ENCODE measurements at places on chromosomes 2 and 18.
A peak's percentile ranks its signal among the peaks of the same experiment; 100 is the strongest.

- no peak for DNase-seq
Observed at GRCh38 chr2:197799068-197799467, 5.3 kb upstream of the PLCL1 start.

GRCh38 chr2:216090369-216090786 lies 8.7 kb downstream of the TMEM169 start:
- no peak for DNase-seq

GRCh38 chr2:197416268-197416667 lies 18.6 kb downstream of the SF3B1 start:
- DNase-seq, result no peak

DNA sequence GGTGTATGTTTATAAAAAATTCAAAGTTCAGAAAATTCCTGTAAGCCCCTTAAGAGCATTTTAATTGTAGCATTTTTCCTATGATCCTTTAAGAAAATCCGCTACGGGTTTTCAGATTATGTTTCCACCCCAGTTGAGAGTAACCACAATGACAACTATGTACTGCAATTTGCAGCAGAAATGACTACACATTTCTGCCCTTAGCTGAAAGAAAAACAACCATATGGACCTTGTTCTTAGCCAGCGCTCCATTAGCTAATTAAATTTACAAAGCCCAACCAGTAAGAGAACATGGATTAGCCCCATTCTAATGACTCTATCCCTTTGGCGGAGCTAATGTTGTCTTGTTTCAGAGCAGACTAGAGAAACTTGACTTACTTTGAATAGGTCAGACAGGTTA lies 247.6 kb downstream of the SLC8A1 start:
- DNase-seq, result no peak

DNA sequence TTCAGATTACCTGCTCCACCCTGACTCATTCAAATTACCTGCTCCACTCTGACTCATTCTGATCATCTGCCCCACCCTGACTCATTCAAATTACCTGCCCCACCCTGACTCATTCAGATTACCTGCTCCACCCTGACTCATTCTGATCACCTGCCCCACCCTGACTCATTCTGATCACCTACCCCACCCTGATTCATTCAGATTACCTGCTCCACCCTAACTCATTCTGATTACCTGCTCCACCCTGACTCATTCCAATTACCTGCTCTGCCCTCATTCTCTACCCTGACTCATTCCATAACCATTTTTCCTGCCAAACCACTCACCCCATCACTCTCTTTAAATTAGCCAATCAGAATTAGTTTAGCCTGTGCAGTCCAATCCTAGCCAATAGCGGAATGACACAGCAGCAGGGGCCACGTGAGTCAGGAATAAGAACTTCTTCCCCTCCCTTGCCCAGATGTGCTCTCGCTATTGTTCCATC lies 26.2 kb downstream of the CFAP53 start:
- DNase-seq, result no peak

- no peak for DNase-seq
Observed at GRCh38 chr2:40346535-40347354, 105.1 kb downstream of the SLC8A1 start.

- no peak for DNase-seq
Observed at GRCh38 chr2:70789304-70790135, 923 bp downstream of the FIGLA start.

DNA sequence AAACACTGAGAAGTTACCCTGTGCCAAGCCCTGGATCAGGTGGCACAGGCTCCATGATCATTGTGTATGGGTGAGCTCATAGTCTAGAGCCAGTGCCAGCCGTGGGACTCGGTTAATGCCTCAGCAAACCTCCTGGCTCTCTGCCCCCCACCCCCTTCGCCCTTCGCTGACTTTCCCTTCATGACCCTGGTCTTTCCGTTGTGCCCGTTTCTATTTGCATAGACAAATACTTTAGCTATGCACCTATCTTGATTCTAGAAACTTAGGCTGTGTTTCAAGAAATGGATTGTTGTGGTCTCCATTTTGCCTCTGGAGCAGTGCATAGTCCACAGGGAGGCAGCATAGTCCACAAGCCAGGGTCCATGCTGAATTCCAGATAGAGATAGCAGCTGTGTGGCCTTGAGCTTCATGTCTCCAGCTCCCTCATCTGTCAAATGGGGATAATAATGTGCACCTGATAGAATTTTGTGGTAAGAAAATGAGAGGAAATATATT lies 44.8 kb upstream of the KDM3A start:
- DNase-seq, result no peak

- no peak for DNase-seq
Observed at GRCh38 chr2:154484338-154485099, 214.0 kb upstream of the KCNJ3 start.

- no peak for DNase-seq
Observed at GRCh38 chr18:38961880-38962279, 1396.3 kb upstream of the CELF4 start.

GRCh38 chr2:6723865-6724604 lies 141.7 kb downstream of the CMPK2 start:
- no peak for DNase-seq

DNA sequence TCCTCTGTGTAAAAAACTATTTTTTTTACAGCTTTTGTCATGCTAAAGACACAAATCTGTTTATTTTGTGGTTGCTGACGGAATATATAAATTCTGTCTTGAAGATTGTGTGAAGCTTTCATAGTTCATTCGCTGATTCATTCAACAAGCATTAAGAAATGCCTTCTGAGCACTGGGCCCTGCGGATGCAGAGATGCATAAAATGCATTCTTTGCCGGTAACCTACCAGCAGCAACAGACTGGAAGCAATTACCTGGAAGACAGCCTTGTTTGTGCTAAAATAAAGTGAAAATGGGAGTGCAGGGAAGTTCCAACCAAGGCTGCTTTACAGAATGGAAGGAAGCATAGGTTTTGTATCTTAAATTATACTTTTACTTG lies 119.7 kb downstream of the PMAIP1 start:
- DNase-seq, result no peak

GRCh38 chr18:64180171-64180570 lies 31.3 kb upstream of the LINC00305 start:
- no peak for DNase-seq

GRCh38 chr2:28997237-28997846 lies 16.2 kb downstream of the TOGARAM2 start:
- no peak for DNase-seq

DNA sequence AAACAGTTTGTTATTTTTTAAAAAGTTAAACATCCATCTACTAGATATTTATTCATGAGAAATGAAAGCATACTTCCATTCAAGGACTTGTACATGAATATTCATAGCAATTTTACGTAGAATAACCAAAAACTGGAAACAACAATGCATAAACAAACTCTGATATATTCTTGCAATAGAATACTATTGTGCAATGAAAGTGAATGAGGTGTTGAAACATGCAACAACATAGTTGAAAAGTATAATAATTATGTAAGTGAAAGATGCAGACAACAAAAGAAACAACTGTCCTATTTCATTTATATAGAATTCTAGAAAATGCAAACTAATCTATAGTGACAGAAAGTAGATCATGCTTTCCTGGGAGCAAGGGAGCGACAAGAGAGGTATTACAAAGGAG lies 206.6 kb upstream of the KLHL29 start:
- no peak for DNase-seq

GRCh38 chr2:42064417-42064942 lies 16.7 kb downstream of the PKDCC start:
- no peak for DNase-seq

DNA sequence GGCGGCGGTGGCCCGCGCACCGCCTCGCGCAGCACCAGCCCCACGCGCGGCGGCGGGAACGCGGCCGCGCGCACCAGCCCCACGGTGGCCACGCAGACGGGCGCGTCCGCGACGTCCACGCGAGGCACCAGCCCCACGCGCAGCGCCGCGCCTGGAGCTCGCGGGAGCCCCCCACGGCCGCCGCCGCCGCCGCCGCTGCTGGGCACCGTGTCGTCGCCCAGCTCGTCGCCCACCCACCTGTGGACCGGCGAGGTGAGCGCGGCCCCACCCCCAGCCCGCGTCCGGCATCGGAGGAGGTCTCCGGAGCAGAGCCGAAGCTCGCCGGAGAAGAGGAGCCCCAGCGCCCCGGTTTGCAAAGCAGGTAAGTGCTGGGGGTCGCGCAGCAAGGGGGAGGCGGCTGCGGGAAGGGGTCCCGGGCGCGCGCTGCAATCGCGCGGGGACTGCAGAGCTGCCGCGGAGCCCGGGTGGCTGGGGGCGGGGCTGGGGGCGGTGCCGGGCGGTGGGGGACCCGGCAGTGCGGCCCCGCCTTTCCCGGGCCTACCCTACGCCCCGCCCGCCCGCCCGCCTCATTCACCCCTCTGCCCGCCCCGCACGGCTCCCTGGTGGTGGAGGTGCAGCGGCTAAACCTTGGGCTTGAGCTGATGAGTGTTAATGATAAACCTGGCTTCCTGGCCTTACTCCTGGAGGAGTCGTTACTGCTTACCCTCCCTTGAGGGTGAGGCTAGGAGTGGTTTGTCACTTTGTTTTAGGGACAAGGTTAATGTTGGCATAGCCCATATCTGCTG lies 851 bp downstream of the FAM117B start:
- DNase-seq, result peak; percentile 34

DNA sequence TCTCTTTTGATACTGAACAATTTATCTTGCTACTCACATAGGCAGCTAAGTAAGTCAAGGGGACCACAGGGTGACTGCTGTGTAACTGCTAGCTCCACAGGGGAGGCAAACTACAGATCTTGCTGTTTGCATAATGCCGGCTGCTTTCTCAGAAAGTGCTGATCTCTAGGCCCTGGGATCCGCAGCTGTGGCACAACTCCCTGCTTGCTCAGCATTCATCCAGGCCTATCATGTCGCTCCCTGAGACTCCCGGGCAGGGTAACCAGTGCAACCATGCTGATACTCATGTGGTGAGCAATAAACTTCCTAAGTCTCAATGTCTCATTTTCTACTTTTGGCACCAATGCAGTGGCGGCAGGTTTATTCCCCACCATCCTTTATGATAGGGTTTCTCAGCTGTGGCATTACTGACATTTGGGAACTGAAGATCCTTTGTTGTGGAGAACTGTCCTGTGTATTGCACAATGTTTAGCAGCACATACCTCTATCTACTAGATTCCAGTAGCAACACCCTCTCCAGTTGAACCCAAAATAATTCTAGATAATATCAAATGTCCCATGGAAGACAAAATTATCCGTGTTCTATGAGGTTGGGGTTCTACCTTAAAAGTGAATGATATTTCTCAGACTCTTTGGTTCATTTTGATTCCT lies 1101.3 kb downstream of the LRP1B start:
- no peak for DNase-seq

GRCh38 chr2:25311865-25312575 lies 29.7 kb downstream of the DNMT3A start:
- DNase-seq, result no peak

GRCh38 chr2:45841752-45842407 lies 190.4 kb downstream of the PRKCE start:
- no peak for DNase-seq

DNA sequence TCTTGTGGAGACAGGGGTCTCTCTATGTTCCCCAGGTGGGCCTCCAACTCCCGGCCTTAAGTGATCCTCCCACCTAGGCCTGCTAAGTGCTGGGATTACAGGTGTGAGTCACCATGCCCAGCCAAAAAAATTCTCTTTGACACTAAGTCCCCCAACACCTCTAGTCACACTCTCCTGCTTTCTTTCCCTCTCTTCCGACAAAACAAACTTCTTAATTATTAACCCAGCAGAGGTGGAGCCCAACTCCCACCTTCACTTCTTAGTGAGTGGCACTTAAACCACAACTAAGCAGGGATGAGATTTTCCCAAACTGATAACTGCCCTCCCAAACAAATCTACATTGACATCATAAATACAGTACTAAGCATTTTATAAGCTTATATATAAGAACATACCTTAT lies 60.5 kb upstream of the PMAIP1 start:
- no peak for DNase-seq

DNA sequence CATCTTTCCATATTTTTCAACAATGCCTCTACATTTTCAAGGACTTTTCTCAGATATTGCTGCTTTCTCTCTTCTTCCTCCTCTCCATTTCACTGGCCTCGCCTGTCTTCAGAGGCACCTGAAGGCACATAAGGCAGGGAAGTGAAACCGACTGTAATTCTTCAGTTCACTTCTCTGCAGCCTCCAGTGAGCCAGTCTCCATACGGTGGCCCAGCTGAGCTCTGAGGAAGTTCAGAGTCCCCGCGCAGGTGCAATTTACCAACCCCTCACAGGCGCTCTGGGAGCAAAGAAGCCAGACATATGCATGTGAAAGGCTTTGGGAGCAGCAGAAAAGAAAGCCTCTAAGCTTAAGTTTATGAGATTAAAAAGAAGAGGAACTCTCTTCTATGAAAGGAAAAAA lies 12.4 kb downstream of the KLHL14 start:
- DNase-seq, result no peak

DNA sequence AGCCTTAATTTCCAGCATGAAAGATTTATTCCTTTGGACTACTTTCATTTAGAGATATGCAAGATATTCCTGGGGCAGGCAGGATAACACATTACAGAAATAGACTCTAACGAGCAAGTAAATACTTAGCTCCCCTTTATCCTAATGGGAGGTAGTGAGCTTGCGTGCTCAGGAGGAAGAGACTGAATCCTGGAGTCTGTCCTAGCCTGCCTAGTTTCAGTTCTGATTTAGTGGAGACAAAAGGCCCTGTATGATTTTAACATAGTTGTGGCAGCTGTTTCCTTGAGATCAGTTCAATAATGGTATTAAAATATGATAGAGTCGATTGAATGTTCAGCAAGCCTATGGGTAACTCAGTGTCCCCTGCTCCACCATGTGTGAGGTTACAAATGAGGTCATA lies 109.5 kb downstream of the FMNL2 start:
- no peak for DNase-seq
